ENCODE measurements at places on chromosomes 4 and X.

GRCh38 chrX:21632027-21632426 is 26.1 kb downstream of the KLHL34 start:
- DNase-seq: no peak

DNA sequence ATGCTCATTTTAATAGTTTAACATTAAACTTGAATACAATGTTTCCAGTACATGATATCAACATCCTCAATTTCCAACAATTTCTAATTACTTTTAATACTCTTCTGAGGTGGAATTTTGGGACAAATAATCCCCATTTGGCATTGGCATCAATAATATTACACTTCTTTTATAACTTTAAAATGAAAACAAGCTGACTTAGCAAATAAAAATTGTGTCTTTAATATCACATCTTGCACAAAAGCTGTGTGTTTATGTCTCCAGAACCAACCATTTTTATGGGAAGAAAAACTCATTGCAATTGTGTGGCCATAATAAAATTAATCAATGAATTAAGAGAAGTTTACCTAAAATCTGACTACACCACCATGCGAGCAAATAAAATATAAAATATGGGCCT is 2552.6 kb downstream of the PCDH7 start:
- DNase-seq: no peak

GRCh38 chr4:26242451-26242850 is 78.4 kb upstream of the RBPJ start:
- DNase-seq: no peak

DNA sequence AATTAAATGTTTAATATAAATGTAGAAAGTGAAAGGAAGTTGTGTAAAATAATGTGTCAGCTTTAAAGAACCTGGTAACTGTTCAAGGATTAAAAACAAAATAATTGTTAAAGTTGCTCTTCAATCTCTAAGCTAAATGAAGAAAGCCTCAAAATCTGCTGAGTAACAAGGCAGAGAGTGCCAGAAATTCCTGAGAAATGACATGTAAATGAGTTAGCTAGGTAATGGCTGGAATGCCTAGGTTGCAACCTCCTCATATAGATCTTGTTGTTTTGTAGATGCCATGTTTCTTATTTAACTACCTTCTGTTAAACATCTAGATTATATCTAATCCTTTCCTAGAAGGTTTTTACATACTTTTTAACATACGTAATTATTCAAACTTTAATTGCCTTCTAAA is 763.6 kb upstream of the AGA start:
- no peak for DNase-seq

DNA sequence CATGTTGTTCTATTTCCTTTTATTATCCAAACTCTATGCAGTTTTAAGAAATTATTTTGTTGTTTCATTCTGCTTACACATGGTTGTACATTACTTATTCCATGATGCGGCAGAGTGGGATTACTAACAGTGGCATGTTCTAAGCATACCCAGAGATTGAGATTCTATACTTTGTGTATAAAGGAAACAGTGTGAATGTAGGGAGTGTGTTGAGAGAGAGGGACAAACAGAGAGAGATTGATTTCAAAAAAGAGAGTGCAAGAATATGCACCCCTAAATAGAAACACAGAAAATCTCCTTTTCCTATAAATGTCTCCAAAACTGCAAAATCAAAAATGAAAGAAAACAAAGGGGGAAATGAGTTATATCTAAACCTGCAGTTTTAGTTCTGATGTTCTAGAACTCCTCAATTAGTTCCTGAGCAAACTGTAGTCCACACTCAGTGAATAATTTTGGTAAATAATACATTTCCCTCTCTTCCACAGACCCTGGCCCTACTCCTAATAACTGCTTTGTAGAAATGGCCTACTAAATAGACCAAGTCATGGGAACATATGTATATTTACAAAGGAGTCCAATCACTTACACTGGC is 31.0 kb downstream of the SLC9B1 start:
- no peak for DNase-seq

DNA sequence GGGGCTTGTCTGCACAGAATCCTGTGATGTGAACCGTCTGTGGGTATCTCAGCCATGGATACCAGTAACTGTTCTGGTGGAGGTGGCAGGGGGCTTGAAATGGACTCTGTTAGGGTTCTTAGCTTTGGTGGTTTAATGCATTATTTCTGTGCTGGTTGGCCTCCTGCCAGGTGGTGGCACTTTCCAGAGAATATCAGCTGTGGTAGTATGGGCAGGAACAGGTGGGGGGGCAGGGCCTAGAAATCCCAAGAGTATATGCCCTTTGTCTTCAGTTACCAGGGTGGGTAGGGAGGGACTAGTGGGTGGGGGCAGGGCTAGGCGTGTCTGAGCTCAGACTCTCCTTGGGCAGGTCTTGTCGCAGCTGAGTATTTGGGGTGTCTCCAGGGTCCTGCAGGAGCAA is 106.7 kb downstream of the KIT start:
- DNase-seq: no peak
